C1 segment of cervical spinal cord (tissue), 14 donors: ENCODE measurements at places on chromosomes 13 and 19.

- no peak for DNase-seq
These were observed 15.6 kb upstream of the KCNC3 start for GRCh38 chr19:50344661-50345318.

DNA sequence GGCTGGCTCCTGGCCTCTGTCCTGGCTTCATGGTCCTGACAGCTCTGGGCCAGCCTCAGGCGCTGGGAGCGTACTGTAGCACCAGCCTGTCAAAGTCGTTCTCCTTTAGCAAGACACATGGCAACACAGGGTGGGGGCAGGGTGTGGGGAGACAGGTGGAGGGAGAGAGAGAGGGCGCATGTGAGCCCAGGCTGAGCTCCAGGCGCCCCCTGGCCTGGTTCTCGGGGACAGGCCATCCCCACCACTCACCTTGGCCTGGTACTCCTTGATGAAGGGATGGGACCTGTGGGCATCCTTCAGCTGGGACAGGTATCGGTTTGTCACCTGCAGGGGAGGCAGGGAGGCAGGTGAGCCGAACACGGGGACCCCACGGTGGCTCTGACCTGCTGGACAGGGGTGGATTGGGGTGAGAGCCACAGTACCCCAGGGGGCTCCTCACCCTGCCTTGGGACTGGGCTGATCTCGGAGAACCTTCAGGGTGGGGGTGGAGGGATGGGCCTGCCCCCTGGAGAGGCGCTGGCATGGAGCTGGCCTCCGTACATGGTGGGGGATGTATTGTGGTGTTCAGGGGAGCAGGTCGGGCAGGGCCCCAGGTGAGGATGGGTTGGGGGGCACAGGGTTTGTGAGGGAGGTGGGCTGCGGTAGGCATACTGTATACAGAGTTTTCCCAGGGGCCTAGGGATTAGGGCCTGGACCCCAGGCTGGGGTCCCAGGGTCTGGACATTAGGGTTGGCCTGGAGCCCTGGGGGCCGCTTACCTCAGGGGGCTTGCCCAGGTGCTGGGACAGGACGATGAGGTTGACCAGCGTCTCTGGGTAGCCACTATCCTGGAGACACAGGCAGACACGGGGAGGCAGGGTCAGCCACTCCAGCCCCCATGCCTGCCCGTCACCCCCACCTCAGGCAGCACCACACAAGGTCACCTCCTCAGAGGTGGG is 3.9 kb upstream of the CERS1 start:
- no peak for DNase-seq

GRCh38 chr13:76790526-76790925 is 95.7 kb downstream of the KCTD12 start:
- no peak for DNase-seq

- DNase-seq: no peak
These were observed 802.3 kb upstream of the ARGLU1 start for GRCh38 chr13:107370015-107370785.

DNA sequence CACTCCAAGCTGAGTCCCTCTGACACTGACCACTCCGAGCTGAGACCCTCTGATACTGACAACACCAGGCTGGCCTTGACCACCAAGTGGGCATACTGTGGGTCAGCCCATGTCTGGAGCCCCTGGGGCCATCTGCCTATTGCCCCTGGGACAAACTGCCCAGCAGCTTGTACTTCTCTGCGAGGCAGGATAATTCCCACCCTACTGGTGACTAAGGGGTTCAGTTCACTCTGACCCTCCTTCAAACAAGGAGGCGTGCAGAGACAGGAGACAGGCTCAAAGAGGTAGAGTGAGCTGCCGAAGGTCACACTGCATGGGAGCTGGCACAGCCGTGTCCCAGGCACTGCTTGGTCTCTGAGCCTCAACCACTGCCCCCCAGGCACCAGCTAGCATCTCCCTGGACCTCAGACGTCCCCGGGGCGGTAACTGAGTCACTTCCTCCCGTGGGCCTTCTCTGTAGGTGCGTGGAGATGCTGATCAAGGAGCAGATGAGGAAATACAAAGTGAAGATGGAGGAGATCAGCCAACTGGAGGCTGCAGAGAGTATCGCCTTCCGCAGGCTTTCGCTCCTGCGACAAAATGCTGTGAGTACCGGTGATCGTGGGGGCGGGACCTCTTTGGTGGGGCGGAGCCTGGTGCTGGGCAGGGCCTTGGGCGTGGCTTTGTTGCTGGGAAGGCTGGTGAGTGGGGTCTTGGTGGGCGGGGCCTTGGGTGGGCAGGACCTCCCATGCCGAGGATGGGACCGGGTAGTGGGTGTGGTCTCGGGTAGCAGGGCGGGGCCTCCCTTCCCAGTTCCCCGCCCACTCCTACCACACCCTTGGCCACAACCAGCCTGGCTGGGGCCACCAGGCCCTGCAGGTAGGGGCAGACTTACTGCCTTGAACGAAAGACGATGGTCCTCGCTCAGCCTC is 5.8 kb upstream of the USE1 start:
- no peak for DNase-seq

- no peak for DNase-seq
These were observed 323.6 kb downstream of the KLF12 start for GRCh38 chr13:73810647-73811046.

DNA sequence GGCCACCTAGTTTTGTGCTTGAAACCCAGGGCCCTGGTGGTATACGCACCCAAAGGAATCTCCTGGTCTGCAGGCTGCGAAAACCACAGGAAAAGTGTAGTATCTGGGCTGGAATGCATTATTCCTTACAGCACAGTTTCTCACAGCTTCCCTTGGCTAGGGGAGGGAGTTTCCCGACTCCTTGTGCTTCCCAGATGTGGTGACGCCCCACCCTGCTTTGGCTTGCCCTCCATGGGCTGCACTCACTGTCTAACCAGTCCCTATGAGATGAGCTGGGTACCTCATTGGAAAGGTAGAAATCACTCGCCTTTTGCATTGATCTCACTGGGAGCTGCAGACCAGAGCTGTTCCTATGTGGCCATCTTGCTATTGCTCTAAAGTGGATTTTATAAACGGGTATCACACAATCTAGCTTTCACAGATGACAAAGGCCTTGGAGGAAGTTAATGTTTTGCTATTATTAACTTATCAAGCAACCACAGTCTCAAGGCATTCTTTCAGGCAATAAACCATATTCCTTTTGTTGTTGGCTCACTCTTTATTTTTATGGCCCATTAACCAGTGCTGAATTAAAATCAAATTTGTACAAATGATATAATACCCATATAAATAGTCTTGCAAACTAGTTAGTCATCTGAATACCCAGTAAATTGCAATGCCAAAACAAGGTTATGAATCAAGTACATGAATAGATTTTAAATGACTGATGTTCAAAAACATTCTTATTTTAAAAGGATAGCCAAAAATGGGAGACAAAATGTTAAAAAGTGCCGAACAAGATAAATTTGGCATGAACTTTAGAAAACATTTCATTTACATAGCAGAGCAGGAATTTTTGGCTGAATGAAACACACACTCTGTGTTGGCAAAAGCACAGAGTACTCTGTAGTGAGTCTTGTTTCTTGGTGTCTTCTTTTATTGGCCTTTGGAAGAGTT is 475.4 kb upstream of the ARGLU1 start:
- no peak for DNase-seq

DNA sequence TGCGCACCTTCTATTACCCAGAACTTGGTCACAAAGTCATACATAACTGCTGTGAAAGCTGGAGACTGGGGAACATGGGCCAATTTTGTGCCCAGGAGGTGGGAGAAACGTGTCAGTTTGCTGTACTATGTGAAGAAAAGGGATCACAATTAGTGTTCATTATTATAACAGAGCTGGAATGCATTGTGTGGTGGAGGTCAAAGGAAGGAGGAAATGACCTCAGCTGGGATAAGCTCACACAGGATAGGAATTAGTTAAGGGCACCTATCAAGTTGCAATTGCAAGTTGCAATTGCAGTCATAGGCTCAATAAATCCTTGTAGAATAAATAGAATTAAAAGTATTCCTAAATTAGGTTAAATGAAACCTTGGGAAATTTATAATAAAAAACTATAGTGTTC is 103.9 kb upstream of the OBI1 start:
- no peak for DNase-seq

- DNase-seq: no peak
These were observed 2.5 kb downstream of the PDE4A start for GRCh38 chr19:10422846-10423245.

- no peak for DNase-seq
These were observed 23.1 kb downstream of the TBC1D4 start for GRCh38 chr13:75458696-75459422.

DNA sequence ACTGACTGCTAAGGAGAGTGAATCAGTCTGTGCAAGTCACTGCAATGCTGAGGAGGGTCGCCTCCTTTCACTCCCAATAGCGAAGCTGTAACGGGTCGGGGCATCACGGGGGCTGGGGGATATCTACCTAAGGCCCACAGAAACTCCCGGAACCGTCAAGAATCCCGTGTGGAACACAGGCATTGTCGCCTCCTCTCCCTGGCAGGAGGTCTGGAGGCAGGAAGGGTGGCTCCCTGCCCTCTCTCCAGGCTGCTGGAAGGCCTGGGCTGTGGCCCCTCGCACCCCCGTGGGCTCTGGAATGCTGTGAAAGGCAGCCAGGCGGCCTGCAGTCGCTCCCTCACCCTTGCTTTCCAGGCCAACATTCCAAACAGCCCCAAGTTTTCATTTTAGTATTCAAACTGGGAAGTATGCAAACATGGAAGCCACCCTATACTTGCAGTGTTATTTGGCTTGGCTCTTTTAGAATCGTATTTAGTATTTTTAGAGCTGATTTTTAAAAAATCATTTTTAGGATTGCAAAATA is 109.4 kb downstream of the CRYL1 start:
- DNase-seq: no peak

GRCh38 chr13:92451060-92451459 is 775.5 kb upstream of the GPC6 start:
- DNase-seq: no peak

DNA sequence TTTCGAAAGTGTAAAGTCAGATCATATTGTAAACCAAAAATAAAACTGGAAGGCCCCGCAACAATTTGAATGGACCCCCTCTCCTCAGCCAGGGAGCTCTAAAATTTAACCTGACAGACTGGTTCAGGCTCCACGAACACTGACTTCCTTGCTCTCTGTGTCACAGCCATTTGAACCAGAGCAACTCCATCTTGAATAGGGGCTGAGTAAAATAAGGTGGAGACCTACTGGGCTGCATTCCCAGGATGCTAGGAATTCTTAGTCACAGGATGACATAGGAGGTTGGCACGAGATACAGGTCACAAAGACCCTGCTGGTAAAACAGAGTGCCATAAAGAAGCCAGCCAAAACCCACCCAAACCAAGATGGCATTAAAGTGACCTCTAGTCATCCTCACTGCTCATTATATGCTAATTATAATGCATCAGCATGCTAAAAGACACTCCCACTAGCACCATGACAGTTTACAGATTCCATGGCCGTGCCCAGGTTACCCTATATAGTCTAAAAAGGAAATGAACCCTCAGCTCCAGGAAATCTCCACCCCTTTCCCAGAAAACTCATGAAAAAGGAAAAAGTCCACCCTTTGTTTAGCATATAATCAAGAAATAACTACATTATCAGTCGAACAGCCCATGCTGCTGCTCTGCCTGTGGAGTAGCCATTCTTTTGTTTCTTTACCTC is 43.1 kb downstream of the RFXAP start:
- DNase-seq: no peak

DNA sequence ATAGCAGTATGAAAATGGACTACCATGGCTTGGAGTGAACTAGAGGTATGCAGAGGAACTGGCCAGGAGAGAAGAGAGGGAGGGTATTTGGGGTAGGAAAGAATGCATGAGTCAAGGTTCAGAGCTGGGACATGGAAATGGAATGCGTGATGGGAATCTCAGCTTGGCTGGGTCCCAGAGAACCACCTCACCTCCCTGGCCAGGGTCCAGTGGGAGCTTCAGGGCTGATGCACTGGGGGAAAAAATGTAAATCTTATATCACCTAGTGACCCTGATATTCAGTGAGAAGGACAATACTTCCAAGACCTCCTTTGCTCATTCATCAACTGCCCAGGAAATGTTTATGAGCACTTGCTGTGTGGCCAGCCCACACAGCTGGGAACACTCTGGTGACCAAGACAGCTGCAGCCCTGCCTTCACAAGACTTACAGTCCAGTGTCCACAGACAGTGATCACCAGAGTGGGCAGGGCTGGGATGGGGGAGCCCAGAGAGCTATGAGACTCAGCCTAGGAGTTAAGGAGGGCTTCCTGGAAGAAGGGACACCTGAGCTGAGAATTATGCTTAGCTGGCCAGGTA is 12.8 kb downstream of the IGSF23 start:
- DNase-seq: no peak

DNA sequence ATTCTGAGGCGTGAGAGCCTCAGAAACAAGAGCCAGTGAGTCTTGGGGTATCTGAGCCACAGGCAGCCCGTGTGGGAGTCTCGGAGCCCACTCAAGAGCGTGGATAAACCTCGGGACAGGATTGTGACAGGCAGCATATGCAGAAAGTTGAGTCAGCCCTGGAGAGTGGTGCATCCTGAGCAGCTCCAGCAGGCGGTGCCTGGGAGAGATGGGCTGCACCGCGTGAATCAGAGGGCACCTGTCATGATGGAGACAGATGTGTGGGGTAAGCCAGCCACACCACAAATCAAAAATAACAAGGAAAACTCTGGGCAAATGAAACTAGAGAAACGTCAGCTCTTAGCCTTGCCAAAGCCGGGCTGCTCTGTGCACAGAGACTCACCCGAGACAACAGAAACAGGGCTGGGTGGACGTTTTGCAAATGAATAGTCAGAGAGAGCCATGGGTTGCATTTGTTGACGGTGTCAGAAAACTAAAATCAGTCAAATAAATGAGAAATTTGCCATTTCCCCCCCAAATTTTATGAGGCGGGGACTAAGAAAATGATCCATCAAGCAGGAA is 30.0 kb upstream of the POP4 start:
- no peak for DNase-seq

DNA sequence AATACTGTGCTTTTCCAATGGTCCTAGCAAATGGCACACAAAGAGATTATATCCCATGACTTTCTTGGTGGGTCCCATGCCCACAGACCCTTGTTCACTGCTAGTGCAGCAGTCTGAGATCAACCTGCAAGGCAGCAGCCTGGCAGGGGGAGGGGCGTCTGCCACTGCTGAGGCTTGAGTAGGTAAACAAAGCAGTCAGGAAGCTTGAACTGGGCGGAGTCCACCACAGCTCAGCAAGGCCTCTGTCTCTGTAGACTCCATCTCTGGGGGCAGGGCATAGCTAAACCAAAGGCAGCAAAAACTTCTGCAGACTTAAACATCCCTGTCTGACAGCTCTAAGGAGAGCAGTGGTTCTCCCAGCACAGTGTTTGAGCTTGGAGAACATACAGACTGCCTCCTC is 82.9 kb downstream of the ZNF737 start:
- no peak for DNase-seq
